ENCODE measurements at places on chromosomes 4 and X. TPM values are rescaled to one million over a fixed set of nuclear protein-coding genes. Genes with fewer than 3 reads are reported as not detected.

GRCh38 chrX:5100004-5100403, 1128.7 kb downstream of the NLGN4X start:
- DNase-seq: no peak
- no peaks in the 10 kb centered on the region for H3K36me3 ChIP-seq
- H3K4me3 ChIP-seq: no peak overlapping the region
- no peak overlapping the region for H3K27ac ChIP-seq
- no peaks in the 10 kb centered on the region for H3K4me1 ChIP-seq

DNA sequence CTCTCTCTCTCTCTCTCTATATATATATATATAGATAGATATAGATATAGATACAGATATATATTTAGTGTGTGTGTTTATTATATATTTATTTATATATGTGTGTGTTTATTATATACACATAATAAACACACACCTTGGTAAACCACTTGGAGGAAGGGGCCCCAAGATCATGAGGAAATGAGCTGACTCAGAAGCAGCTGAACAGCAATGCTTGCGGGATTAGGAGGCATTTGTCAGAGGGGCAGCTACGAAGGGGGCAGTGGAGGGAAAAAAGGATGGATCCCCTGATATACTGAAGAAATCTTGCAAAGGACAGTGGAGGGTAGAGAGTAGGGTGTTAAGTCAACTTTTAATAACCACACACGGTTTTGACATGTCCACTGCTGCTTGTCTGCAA, 120.0 kb upstream of the SORBS2 start:
- DNase-seq: no peak
- H3K36me3 ChIP-seq: no peaks in the 10 kb centered on the region
- no peaks in the 10 kb centered on the region for H3K4me1 ChIP-seq
- no peak overlapping the region for H3K27ac ChIP-seq

DNA sequence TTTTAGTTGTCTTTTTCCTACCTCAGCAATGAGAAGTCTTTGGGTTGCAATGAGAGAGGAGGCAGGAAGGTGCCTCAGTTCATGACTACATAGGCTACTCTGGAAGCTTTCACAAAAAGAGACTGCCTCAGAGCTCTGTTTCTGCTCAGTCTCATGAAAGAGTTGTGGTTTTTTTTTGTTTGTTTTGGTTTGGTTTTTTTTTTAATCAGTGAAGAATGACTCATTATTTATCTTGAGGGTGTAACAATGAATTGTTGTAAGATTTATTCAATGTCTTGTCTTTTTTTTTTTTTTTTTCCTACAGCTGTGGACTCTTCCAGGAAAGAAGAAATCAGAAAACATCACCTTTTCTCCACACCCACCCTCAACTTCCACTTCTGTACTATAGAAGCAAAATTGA, 67.5 kb upstream of the CXCL13 start:
- no peak for DNase-seq
- H3K27me3 ChIP-seq: no peaks in the 10 kb centered on the region
- no peak overlapping the region for H3K4me3 ChIP-seq
- no peaks in the 10 kb centered on the region for H3K4me1 ChIP-seq
- no peaks in the 10 kb centered on the region for H3K36me3 ChIP-seq

DNA sequence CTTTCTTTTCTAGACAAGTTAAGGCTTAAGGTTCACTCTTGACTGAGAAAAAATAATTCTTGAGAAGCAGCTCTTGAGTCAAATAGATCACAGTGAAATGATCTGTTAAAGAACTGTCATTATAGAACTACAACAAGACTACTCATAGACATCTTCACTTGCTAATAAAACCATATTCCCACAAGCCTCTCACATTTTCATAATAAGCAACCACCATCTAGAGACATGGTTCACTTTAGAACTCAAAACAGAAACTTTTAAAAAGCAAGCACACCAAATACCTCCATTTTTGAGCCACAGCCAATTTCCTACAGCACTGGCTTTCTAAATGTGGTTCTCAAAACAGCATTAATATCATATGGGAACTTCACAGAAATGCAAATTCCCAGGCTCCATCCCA, 309.5 kb downstream of the TMA16 start:
- no peaks in the 10 kb centered on the region for H3K27me3 ChIP-seq
- no peaks in the 10 kb centered on the region for H3K36me3 ChIP-seq
- DNase-seq: no peak
- H3K27ac ChIP-seq: no peak overlapping the region
- H3K4me3 ChIP-seq: no peak overlapping the region
- H3K4me1 ChIP-seq: no peaks in the 10 kb centered on the region

- DNase-seq: no peak
- H3K27ac ChIP-seq: no peak overlapping the region
- H3K4me1 ChIP-seq: no peaks in the 10 kb centered on the region
- H3K4me3 ChIP-seq: no peak overlapping the region
Measured at GRCh38 chrX:105696870-105697269, 125.5 kb upstream of the NRK start.

GRCh38 chrX:140860718-140861117, 141.7 kb upstream of the SPANXB1 start:
- no peaks in the 10 kb centered on the region for H3K4me1 ChIP-seq
- DNase-seq: no peak
- H3K36me3 ChIP-seq: no peaks in the 10 kb centered on the region
- H3K27ac ChIP-seq: no peak overlapping the region
- no peaks in the 10 kb centered on the region for H3K27me3 ChIP-seq

- no peaks in the 10 kb centered on the region for H3K4me1 ChIP-seq
- no peak for DNase-seq
- H3K4me3 ChIP-seq: no peak overlapping the region
- H3K27me3 ChIP-seq: peaks cover 2% of the 10 kb centered on the region
Measured at GRCh38 chrX:94216738-94217137, 542.7 kb downstream of the FAM133A start.

DNA sequence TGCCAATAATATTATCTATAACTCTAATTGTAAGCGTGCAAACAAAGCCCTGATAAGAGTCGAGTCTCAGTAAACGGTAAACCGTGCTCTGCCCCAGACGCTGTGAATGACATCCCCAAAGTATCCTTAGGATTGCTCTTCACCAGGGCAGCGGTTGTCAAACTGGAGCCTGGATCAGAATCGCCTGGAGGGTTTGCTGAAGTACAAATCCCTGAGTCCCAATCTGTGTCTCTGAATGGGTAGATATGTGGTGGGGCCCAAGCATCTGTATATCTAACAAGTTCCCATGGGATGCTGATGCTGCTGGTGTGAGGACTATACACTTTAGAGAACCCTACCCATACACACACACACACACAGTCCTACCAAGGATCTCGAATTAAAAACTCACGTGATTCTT, 813 bp upstream of the APBB2 start:
- no peaks in the 10 kb centered on the region for H3K36me3 ChIP-seq
- H3K27ac ChIP-seq: no peak overlapping the region

- peaks cover 4% of the 10 kb centered on the region for H3K27me3 ChIP-seq
Measured at GRCh38 chrX:39915596-39915995, 182.2 kb downstream of the BCOR start.

GRCh38 chr4:108483650-108484049, 136.7 kb upstream of the RPL34 start:
- no peaks in the 10 kb centered on the region for H3K27me3 ChIP-seq
- no peak overlapping the region for H3K27ac ChIP-seq
- no peaks in the 10 kb centered on the region for H3K4me1 ChIP-seq
- no peak for DNase-seq
- no peaks in the 10 kb centered on the region for H3K36me3 ChIP-seq
- no peak overlapping the region for H3K4me3 ChIP-seq

Gene EDA
- 1.5 TPM for polyA plus RNA-seq

Gene TXK
- 0.91 TPM for polyA plus RNA-seq

Gene C4orf36
- polyA plus RNA-seq: 0.76 TPM

Gene MAGEC2
- not detected for polyA plus RNA-seq

Gene NPY2R
- not detected for polyA plus RNA-seq

Gene WDFY3
- polyA plus RNA-seq: 7.5 TPM

Gene ABCG2
- 1.0 TPM for polyA plus RNA-seq

Gene TMSB15A
- polyA plus RNA-seq: 1.5 TPM
